ENCODE measurements at places on chromosomes 2 and 18.

DNA sequence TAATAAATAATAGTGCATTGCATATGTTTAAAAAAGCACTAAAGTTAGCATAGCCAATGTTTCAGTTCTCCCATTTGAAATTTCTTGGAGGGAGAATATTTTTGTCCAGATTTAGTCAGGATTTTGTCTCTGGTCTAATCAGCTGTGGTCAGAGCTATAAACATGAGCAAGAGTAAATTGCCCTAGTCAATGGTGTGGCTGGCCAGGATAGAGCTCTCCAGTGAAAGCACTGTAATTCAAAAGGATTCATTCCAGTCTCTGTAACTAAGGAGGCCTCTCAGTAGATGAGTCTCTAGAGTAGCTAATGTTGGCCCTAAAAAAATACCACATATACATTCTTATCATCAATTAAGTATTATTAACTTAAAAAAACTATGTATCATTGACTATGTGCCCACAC, 241.6 kb downstream of the CDCA7 start:
- DNase-seq, result no peak

DNA sequence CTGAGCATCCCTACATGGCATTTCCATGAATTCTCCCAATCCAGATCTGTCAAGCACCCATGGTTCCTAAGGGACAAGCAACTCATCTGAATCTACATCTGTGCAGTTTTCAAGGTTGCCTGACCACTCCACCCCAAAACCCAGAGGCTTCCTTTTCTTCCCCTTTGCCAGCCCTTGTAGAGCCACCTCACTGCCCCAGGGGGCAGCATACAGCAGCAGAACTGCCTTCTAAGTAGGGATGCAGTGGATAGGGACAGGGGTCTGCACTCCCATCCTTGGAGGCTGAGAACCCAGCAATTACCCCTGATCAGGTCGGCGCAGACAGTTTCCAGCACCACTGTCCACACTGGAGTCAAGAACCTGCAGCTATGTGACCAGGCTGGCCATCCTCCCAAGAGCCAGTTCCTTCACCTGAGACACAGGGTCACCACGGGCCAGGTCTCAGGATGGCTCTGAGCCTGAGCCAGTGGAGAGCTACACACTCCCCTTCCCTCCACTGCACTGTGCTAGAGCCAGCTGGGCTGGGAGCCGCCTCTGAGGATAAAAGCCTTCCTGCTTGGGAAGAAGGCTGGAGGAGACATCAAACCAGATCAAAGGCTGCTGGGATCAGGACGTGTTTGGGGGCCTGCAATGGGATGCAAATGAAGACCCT, 283.1 kb downstream of the CELF4 start:
- no peak for DNase-seq

DNA sequence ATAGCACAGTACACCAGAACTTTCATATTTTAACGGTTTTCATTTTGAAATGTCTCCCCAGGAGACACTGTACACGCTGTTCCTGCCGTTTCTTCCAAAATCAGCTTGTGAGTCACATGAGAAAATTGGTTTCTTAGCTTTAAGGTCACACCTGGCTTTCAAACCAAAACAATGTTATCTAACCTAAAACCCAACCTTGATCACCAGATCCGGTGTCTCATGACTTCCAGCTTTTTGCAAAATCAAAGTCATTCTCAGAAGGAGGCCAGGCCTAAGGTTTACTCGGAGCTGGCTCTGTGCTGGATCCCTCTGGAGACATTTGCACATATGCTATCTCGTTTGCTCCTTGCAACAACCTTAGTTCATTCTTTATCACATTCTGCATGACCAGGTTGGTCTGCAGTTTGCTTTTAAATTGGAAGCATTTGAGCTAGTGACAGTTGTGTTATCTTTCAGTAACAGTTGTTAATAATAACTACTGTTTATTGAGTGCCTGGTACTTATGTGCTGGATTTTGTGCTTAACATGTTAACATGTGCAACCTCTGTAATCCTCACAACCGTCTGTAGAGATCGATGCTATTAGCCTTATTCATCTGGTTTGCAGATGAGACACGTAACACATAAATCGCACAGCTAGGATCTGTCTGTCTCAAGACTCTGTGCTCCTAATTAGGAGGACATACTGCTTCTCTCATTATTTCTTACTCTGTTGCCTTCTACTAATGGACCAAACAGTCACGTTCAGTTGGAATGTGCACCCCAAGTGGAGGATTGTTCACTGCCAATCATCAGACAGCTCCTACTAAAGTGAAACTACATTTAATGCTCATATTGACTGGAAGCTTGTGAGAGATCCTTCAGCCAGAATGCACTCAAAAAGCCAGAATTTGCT, 105.5 kb downstream of the RNF144A start:
- no peak for DNase-seq

GRCh38 chr2:215772003-215772402, 241.3 kb downstream of the MREG start:
- no peak for DNase-seq

DNA sequence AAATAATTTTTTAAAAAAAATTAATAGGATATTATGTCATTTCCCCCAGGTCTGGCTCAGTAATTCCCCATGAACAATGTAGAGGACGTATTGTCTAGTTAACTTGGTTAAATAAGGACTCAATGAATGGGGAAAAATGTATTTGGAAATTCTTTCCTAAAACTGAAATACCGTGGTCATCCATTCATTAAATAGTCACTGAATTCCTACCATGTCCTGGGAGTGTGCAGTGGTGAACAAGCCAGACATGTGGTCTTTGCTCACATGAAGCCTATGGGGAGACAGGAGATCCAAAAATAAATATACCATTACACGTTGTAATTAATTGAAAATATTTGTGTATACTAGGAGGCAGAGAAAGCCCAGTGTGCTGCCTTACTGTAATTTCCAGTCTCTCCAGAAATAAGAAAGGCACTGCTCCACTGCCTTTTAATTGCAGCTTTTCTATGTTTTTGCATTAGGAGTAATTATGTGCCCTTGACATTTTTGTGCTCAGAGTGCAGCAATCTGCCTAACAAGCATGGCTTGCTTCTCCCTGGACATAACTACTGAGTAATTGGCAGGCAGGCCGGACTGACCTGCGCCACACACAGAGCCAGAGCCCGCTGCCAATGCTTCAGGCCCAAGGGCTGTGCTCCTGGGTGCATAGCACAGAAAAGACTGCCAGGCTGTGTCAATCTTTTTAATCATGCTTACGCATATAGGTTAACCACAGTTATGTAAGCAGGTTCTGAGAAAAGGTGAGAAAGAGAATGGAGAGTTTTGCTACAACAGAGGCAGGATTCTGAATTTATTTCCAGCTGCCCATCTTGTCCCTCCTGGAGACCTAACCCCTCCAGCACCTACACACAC, 22.2 kb upstream of the TTC39C start:
- no peak for DNase-seq

GRCh38 chr2:242046206-242046826, 176.8 kb downstream of the RTP5 start:
- no peak for DNase-seq

DNA sequence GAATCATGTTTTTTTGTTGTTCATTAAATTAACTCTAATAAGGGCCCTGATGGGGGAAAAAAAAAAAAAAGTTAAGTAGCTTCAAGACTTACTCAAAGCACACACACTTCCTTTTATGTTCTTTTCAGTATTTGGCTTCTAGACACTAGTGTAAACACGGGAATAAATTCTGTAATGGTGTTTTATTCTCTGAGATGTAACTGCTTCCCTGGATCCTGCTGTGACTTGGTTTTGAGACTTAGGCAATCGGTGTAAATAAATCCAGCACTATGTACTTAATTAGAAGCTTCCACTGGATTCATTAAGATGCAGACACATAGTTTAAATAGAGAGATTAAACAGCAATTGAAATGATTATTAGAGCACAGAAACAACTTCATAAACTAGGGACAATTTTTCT, 26.1 kb upstream of the AP1S3 start:
- no peak for DNase-seq

- DNase-seq, result no peak
Observed at GRCh38 chr2:113091231-113091896, 23.6 kb downstream of the IL1F10 start.

GRCh38 chr2:10507106-10507505, 59.0 kb upstream of the ODC1 start:
- no peak for DNase-seq

DNA sequence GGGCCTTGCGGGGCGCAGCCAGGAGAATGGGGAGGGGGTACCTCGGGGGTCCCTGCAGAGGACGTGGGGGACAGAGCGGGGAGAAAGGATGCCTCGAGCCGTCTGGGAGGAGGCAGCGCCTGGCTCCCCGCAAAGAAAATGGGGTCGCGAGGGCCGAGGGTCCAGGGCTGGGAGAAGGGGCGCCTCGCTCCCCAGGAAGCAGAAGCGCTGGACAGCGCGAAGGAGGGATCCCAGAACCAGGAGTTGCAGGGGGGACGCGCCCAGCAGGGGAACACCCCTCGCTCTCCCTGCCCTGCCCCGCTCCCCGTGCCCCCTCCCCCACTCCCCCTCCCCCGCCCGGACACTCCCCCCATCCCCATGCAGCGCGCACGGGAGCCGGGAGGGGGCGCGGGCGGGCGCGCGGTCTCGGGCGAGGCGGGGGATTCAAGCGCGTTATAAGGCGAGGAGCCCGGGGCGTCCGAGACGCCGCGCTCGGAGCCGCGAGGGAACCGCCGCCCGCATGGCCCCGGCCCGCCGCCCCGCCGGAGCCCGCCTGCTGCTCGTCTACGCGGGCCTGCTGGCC, at the start of gene ERFE:
Gene ERFE, plus strand, starts transcription at position 462 of the 562 bp plus-strand sequence. Its CDS starts 38 bp downstream, at position 500.
- no peak for DNase-seq

GRCh38 chr2:42905341-42906110, 113.1 kb upstream of the HAAO start:
- no peak for DNase-seq

DNA sequence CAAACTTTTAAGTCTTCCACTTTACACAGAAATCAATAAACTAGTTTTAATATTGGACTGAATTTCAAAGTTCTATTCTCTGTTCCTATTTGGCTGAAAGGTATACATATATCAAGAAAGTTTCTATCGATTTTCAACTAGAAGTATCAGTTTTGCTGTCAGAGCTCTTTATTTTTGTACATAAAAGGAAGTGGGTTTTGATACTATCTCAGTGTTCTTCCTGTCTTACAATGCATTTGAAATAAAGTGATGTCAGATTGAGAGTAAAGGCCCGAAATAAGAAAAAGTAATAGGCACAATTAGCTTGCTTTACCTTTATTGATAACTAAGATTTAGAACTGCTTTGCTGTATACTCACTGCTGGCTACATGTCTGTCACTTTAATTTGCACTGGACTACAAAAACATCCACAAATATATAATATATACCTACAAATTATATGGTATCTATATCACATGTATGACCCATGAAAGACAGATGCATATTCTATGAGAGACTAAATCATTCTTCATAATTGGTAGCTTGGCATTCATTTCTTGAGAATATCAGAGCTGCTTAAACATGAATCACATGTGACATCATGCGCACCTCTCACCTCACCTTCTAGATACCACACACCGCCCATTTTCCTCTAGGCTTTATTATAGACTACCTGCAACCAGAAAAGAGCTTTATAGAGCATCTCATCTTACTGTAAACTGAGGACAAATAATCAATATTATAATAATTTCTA, 83.6 kb downstream of the ASXL2 start:
- no peak for DNase-seq

- no peak for DNase-seq
Observed at GRCh38 chr2:178229927-178230326, 35.6 kb downstream of the OSBPL6 start.

- no peak for DNase-seq
Observed at GRCh38 chr2:142897807-142898206, 20.3 kb downstream of the KYNU start.

GRCh38 chr2:222272446-222273015, 26.3 kb downstream of the PAX3 start:
- DNase-seq, result no peak

DNA sequence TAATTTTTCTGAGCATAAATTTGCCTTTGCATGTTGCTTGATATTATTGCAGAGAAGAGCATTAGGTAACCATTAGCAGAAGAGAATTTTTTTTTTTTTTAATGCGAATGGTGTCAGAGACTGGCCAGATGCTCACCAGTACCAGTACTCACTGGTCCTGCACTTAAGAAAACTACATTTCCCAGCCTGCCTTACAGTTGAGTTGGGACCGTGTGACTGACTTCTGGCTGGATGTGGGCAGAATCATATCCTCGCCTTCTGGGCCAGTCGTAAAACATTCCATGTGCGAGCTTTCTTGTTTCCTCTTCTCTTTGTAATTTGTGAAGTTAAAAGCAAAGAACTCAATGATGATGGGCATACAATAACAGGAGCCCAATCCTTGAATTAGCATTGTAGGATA, 132.4 kb downstream of the LRRC30 start:
- DNase-seq, result no peak

DNA sequence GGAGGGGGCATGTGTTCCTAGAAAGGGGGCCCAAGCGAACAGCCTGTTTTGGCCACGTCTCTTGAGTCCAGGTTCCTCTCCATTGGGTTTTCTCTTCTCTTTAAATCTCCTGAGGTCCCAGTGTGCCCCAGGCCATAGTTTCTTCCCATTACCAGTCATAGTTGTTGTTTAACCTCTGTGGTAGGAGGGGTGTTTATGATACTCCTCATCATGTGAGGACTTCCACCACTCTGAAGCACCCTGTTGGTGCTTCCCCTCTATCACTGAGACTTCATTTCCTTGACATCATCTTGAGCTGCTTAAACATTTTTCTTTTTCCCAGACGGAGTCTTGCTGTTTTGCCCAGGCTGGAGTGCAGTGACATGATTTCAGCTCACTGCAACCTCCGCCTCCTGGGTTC, 45.9 kb downstream of the WIPF1 start:
- no peak for DNase-seq

GRCh38 chr2:190767821-190768220, 112.8 kb upstream of the GLS start:
- DNase-seq, result no peak

DNA sequence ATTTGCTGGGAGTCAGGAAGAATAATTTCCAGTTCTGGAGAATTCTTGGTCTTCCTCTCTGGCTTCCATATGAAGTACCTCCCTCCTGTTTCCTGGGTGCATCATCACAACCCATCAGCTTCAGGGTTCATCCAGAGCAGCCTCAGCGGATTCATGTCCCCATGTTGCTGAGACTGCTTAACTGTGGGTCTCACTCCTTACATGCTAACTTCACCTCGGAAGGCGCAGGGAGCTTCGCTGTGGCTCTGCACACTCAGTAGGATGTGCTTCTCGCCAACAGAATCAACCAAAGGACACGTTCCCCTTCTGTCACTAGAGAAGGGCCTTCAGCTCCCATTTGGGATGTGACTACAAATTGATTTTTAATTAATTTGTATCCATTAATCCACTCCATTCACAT, 24.2 kb downstream of the FBLN7 start:
- DNase-seq, result no peak
